CD4-positive, alpha-beta T cell treated with Interleukin-2 at 100 ng/mL for 4 hours (primary cell): ENCODE measurements at places on chromosomes 1 and 21.

DNA sequence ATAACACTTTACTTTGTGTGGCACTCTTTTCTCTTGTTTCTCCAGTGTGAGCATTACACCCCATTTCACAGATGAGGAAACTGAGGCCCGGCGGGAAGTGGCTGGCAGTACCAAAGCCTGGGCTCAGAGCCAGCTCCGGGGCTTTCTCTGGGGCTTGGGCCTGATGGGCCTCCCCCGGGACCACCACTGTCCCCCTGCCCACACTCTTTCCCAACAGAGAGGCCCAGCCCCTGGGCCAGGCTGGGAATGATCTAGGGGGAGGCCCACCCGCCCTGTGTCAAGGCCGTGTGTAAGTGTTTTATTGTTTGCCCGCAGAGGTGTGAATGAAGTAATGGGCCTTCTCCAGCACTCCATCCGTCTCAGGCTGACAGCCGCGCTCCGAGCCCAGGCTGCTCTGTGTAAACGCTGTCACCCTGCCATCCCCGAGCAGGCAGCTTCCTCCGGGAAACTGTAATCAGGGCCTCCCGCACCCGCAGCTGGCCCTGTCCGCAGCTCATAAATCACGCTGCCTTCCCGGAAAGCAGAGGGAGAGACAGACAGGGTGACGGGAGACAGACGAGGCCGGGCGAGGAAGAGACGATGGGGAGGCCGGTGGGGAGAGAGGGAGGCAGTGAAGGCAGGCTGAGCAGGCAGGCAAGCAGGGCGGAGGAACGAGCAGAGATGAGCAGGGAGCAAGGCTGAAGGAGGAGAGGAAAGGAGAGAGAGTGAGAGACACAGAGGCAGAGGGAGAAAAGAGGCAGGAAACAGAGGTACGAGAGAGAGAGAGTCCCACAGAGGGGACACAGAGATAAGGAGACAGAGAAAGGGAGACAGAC, 109.7 kb upstream of the ZBTB40 start:
- DNase-seq: no peak

DNA sequence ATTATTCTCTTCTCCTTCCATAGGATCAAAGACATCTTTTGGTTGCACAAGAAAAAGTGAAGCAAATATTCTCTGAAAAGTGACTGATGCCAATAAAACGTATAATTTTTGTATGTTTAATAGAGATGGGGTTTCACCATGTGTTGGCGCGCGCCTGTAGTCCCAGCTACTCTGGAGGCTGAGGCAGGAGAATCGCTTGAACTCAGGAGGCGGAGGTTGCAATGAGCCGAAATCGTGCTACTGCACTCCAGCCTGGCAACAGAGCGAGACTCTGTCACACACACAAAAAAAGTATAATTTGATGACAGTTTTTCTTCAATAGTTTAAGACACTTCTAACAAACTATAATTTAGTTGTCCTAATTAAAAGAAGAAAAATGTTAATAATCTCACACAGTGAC, 23.8 kb downstream of the ANP32E start:
- DNase-seq: no peak

- DNase-seq: no peak
Measured at GRCh38 chr1:25182629-25183028, 49.7 kb downstream of the SYF2 start.

DNA sequence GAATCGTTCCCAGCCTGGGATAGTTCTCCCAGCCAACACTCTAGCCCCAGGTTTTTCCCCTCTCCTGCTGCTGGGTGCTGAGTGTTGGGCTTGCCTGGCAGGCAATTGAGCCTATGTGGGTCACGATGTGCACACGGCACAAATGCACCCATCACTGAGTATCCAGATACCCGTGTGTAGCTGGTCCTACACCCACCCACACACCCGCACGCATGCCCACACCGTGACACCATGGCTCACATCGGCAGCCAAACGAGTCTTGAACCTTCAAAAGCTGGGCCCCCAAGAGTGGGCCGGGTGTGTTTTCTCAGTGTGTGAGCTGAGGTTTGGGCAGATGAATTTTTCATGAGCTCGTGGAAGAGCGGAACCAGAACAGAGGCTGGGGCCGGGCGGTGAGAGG, 188.5 kb downstream of the GRIK3 start:
- no peak for DNase-seq

- no peak for DNase-seq
Measured at GRCh38 chr1:96772349-96772748, 50.8 kb downstream of the PTBP2 start.

GRCh38 chr21:42921927-42922326, 3.5 kb downstream of the ERVH48-1 start:
- DNase-seq: no peak
